ENCODE measurements at places on chromosomes 4 and X. TPM values are rescaled to one million over a fixed set of nuclear protein-coding genes. Genes with fewer than 3 reads are reported as not detected.

- DNase-seq, result no peak
Measured at GRCh38 chr4:52410971-52411370, 248.1 kb downstream of the USP46 start.

- no peak for DNase-seq
Measured at GRCh38 chr4:7842384-7843279, 97.0 kb downstream of the AFAP1 start.

- no peak for DNase-seq
Measured at GRCh38 chr4:174096456-174096855, 187.0 kb downstream of the FBXO8 start.

Gene ARHGEF38
- not detected for total RNA-seq

Gene MEPE
- total RNA-seq, result not detected

Gene SUPT20HL1
- not detected for total RNA-seq

Data from activated naive CD4-positive, alpha-beta T cell treated with anti-CD3 and anti-CD28 coated beads for 36 hours (primary cell).